Activated CD8-positive, alpha-beta T cell treated with anti-CD3 and anti-CD28 coated beads for 36 hours (primary cell): ENCODE measurements at places on chromosomes 11 and 22. TPM values are rescaled to one million over a fixed set of nuclear protein-coding genes. Genes with fewer than 3 reads are reported as not detected.

C11orf91 gene
- not detected for total RNA-seq

CCDC87 gene
- 0.27 TPM for total RNA-seq

PLAAT2 gene
- total RNA-seq = 0.38 TPM

GAL gene
- 2.2 TPM for total RNA-seq

C11orf86 gene
- total RNA-seq = not detected

TOMM22 gene
- total RNA-seq = 158 TPM

GALNT18 gene
- total RNA-seq = 6.8 TPM

SLC6A5 gene
- total RNA-seq = not detected

SERPIND1 gene
- not detected for total RNA-seq

GRAP2 gene
- 86.8 TPM for total RNA-seq

GTSE1 gene
- total RNA-seq = 39.4 TPM

DENND6B gene
- total RNA-seq = 4.6 TPM

APOA4 gene
- not detected for total RNA-seq

FADD gene
- 27.6 TPM for total RNA-seq

LMO2 gene
- not detected for total RNA-seq

MS4A3 gene
- total RNA-seq = not detected

HEPN1 gene
- not detected for total RNA-seq

OR6T1 gene
- total RNA-seq = not detected

PANX3 gene
- not detected for total RNA-seq

CNTF gene
- 2.4 TPM for total RNA-seq

NCAPH2 gene
- 126 TPM for total RNA-seq

PNPLA3 gene
- 0.58 TPM for total RNA-seq

NELL1 gene
- total RNA-seq = not detected

MRPL21 gene
- 104 TPM for total RNA-seq

API5 gene
- total RNA-seq = 169 TPM

OVOL1 gene
- total RNA-seq = 0.90 TPM

C2CD2L gene
- total RNA-seq = 17.7 TPM

ACTN3 gene
- 0.14 TPM for total RNA-seq

MUC5AC gene
- not detected for total RNA-seq

GAS2 gene
- 2.6 TPM for total RNA-seq
